ENCODE measurements at places on chromosomes 4 and X. TPM values are rescaled to one million over a fixed set of nuclear protein-coding genes. Genes with fewer than 3 reads are reported as not detected.

FAM47E gene
- total RNA-seq, result not detected

SHISA3 gene
- total RNA-seq, result not detected

KLHL13 gene
- 5.1 TPM for total RNA-seq

SORBS2 gene
- 1.2 TPM for total RNA-seq

CD38 gene
- total RNA-seq, result not detected

PPP4R3C gene
- total RNA-seq, result not detected

TBX22 gene
- total RNA-seq, result not detected

ARSJ gene
- total RNA-seq, result 20.1 TPM

LANCL3 gene
- total RNA-seq, result 0.70 TPM
